ENCODE measurements at places on chromosomes 13 and 19.

DNA sequence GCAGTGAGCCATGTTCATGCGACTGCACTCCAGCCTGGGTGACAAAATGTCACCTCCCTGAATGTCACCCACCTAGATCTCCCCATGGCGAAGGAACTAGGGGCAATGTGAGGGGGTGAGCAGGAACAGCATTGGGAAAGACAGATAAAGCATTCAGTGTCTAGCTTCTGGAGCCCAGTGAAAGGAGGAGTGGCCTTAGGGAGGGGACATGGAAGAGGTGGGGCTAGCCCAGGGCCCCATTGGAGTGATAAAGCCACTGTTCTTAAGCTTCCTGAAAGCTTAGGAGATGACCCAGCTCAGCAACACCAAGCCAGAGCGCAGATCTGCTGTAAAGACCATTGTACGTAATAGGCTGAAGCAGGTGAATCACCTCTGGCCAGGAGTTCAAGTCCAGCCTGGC lies 13.0 kb upstream of the KCNN1 start:
- no peak for DNase-seq

GRCh38 chr19:1097810-1098176 lies 2.6 kb upstream of the POLR2E start:
- no peak for DNase-seq

DNA sequence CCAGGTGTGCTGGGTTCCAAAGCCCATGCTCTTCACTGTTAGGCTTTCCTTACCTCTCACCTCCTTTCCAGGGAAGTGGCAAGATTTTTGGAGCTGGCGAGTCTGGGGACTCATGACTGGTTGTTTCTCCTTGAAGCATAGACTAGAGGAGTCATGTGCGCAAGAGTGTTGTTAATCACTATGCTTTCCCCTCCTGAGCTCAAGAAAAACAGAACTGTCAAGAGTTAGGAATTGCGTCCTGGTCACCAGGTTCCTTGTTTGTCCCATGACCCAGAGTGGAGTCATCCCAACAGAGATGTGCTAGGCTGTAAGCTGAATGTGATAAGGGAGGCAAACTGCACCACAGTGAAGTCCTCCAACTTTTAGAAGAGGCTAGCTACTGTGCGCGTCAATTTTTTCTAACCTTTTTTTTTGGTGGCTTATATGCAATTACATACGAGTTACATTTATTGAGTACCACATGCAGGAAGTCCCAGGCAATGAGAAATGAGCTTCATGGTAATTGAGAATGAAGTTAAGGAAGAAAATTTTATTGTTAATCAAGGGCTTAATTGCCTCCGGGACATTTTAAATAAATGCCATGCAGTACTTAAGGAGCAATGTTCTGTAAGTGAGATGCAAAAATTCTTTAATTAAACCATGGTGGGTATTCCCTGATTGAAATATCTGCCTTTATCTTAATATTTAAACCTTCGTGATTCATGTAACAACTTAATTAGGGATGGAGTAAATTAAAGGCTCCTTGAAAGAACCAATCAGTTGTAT lies 233.9 kb downstream of the ZIC5 start:
- no peak for DNase-seq

DNA sequence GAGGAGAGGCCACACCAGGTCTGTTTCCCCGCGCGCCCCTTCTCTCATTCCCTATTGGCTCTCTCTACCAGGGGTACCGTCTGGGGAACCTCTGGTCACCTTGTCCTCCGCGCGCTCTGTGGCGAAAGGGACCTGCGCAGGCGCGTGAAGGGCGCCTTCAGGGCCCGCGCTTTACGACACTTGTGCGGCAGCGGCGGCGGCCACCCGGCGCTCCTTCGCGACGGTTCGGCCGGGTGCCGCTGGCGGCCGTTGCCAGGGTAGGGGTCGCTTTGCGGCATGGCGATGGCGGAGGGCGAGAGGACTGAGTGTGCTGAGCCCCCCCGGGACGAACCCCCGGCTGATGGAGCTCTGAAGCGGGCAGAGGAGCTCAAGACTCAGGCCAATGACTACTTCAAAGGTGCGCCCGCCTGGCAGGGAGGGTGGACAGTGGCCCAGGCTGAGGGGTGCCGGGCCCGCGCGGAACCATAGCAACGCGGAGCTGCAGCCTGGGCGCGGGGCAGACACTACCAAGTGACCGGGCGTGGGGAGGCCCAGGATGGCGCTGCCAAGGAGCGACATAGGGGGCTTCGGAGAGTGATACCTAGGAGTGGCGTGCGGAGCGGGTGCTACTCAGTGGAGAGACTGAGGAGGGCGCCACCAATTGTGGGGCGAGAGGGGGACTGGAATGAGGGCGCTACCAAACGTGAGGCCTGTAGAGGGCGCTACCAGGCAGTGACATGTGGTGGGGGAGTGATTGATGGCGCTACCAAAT lies at the start of gene PPP5C:
TSS of gene PPP5C (plus strand) at position 267 of the 751 bp plus-strand sequence. CDS start at position 277, 10 bp downstream.
- DNase-seq, result peak; percentile 94

- DNase-seq, result no peak
Observed at GRCh38 chr19:35037716-35038622, 3.6 kb upstream of the HPN start.
